CD8-positive, alpha-beta memory T cell (primary cell): ENCODE measurements at places on chromosomes 2 and 18. TPM values are rescaled to one million over a fixed set of nuclear protein-coding genes. Genes with fewer than 3 reads are reported as not detected.

The EHBP1 gene
- 12.5 TPM for polyA plus RNA-seq

The ASXL3 gene
- not detected for polyA plus RNA-seq

The METAP1D gene
- polyA plus RNA-seq: 2.7 TPM

The C1QL2 gene
- polyA plus RNA-seq: not detected

The CHRNG gene
- polyA plus RNA-seq: not detected

The CD226 gene
- 39.2 TPM for polyA plus RNA-seq

The SEMA4C gene
- polyA plus RNA-seq: 7.1 TPM

The RTP5 gene
- polyA plus RNA-seq: 0.23 TPM

The ACTR2 gene
- 299 TPM for polyA plus RNA-seq

The C2orf66 gene
- polyA plus RNA-seq: not detected

The COL4A3 gene
- polyA plus RNA-seq: not detected

The SIX3 gene
- polyA plus RNA-seq: not detected

The PLGLB1 gene
- 1.9 TPM for polyA plus RNA-seq

The NLRC4 gene
- polyA plus RNA-seq: not detected

The PRSS56 gene
- not detected for polyA plus RNA-seq

The RBKS gene
- 4.7 TPM for polyA plus RNA-seq

The CCNT2 gene
- 15.5 TPM for polyA plus RNA-seq

The DNAH6 gene
- polyA plus RNA-seq: 0.39 TPM

The UGT1A5 gene
- polyA plus RNA-seq: not detected

The MC4R gene
- polyA plus RNA-seq: not detected

The FAM228A gene
- polyA plus RNA-seq: not detected

The FNDC4 gene
- not detected for polyA plus RNA-seq

The ATG4B gene
- 56.1 TPM for polyA plus RNA-seq

The ST3GAL5 gene
- 21.8 TPM for polyA plus RNA-seq

The FAP gene
- not detected for polyA plus RNA-seq

The MAP3K19 gene
- polyA plus RNA-seq: not detected

The KCNG2 gene
- not detected for polyA plus RNA-seq

The POTEJ gene
- not detected for polyA plus RNA-seq

The CDH19 gene
- not detected for polyA plus RNA-seq
